OCI-M1 (cell line): ENCODE measurements at places on chromosomes 6 and 20.

GRCh38 chr20:60007464-60007863 is 49.2 kb downstream of the CDH26 start:
- DNase-seq: no peak

- no peak for DNase-seq
These were observed 7.1 kb upstream of the SPO11 start for GRCh38 chr20:57322476-57322875.

DNA sequence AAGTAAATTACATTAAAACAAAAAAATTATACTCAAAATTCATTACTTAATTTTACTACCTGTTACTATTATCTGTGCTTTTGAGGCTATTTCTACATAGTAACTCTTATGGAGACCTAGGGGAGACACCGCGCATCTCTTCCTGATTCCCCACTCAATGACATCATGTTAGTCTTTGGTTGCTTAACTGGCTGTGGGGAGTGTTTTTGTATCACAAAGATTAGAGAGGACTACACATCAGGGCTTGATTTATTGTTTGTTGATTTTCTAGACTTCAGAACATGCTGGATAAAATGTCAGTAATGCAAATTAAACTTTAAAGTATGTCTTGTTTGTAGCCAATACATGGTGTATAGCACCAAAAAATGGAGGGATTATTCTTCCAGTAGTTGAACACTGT is 26.0 kb downstream of the SLC2A10 start:
- no peak for DNase-seq

- DNase-seq: no peak
These were observed 446.8 kb upstream of the JARID2 start for GRCh38 chr6:14798996-14799588.

DNA sequence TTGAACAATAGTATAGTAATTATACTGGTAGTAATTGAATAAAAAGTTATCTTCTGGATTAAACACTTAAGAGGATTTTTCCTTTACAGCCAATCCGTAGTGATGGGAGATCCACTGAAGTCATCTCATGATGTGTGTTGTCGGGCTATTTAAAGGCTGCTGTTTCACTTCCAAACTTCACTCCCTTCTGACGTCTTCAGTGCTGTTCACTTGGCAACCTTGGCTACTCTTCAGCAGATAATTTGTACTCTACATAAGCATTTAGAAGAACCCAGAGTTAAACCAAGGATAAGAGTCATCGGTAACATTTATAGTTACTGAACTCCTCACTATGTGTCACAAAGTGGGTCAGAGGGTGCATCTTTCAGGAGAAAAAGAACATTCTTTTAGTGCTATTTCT is 179.1 kb upstream of the EYA4 start:
- DNase-seq: no peak

DNA sequence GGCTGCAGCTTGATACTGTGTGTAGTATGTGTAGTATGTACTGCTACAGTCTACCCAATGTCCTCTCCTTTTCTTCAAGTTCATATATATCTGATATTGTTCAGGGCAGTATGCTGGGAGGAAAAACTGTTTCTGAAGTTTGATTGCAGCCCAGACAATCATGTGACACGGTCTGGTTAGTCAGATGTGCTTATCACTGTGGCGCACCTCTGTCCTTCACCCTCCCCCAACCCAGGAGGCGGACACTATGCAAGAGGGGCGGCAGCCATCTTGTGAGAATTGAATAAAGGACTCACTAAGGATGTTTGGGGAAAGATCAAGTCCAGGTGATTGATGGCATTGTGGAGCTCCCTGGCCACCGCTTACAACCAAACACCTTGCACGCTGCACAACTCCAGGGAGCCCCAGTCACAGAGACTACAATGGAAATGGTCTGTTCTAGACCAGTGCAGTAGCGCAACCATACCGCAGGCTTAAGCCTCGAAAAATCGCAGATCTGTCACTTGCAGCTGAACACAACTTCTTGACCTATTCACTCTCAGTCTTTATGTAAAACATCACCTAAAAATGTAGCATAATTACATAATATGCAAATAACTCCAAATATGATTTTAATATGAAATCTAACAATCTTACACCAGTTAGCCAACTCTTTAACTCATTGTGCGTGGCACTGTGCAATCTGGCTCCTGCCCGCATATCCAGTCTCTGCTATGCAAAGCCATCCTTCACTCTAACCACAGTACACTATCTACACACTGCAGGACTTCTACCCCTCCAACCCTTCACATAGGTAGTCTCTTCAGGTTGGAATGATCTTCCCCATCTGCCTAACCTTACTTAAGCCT is 79.3 kb downstream of the VGLL2 start:
- peak; percentile 60 for DNase-seq
